NT2/D1 (cell line): ENCODE measurements at places on chromosomes 12 and 14.

- DNase-seq = peak; percentile 56
Observed at GRCh38 chr14:78598046-78598920, 428.1 kb downstream of the NRXN3 start.

- peak; percentile 66 for DNase-seq
Observed at GRCh38 chr14:56648508-56649301, 69.1 kb downstream of the TMEM260 start.

- DNase-seq = no peak
Observed at GRCh38 chr12:38932320-38932719, 26.9 kb upstream of the CPNE8 start.

- no peak for DNase-seq
Observed at GRCh38 chr14:101622251-101623076, 61.2 kb downstream of the DIO3 start.

- no peak for DNase-seq
Observed at GRCh38 chr14:91173904-91174303, 60.0 kb downstream of the DGLUCY start.

DNA sequence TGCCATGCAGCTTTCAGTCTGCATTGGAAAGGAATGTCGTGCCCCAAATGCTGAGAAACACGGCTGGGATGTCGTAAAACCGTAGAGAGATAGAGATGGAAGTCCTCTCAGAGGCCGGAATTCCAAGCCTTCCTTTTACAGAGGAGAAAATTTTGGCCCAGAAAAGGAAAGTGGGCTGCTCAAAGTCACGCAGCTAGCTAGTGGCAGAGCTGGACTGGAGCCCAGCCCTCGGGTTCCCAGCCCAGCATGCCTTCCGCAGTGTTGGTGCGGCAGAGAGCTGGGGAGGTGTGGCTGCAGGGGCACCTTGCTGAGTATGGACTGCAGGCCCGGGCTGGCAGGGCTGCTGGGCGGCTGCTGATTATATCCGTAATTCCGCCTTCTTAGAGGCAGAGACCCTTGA, 50.3 kb downstream of the KCNA1 start:
- DNase-seq = no peak

- no peak for DNase-seq
Observed at GRCh38 chr14:64879635-64880220, at the start of gene SPTB. SPTB (minus strand) TSS chr14:64879907; CDS start chr14:64823094, 56,813 bp downstream.

- DNase-seq = no peak
Observed at GRCh38 chr14:30560581-30560980, 1.6 kb downstream of the G2E3 start.

GRCh38 chr14:101289230-101289690, 272.0 kb upstream of the DIO3 start:
- DNase-seq = no peak

GRCh38 chr14:24465368-24465767, 22.8 kb upstream of the SDR39U1 start:
- no peak for DNase-seq

DNA sequence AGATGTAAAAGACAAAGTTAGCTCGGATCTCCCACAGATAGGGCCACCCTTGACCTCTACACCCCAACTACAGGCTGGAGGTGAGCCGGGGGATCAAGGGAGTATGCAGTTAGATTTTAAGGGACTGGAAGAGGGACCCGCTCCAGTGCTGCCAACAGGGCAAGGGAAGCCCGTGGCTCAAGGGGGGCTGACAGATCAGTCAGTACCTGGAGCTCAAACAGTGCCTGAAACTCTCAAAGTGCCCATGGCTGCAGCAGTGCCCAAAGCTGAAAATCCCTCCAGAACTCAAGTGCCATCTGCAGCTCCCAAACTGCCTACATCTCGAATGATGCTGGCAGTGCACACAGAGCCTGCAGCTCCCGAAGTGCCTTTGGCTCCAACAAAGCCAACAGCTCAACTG, 10.4 kb downstream of the NYNRIN start:
- no peak for DNase-seq

GRCh38 chr12:52814710-52815155, 817 bp upstream of the KRT4 start:
- DNase-seq = no peak

DNA sequence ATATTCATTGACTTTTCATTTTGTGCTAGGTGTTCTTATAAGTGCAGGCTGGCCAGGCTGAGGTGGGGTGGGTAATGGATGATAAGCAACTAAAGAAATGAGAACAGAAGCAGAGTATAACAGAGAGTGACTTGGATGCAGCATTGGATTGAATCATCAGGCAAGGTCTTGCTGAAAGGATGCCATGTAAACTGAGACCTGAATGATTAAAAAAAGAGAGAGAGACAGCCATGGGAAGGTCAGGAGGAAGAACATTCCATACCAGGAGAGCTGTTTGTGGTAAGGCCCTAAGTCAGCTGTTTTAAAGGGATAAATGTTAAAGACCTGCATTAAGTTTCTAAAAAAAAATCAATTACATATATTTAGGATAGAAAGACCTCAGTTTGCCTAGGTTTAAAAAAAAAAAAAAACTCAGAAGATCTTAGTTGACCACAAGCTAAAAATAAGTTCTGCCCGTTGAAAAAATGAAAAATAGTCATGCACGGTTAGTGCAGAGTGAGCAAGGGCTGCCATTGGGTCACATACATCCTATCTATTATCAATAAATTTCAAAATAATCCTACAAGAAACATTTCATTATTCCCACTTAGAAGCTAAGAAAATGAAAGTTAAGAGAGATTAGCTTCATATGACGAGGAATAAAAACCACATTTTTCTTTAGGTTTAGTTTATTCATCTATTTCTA, 37.2 kb downstream of the IFNG start:
- no peak for DNase-seq

GRCh38 chr12:108358580-108358965, 19.5 kb upstream of the CMKLR1 start:
- no peak for DNase-seq

DNA sequence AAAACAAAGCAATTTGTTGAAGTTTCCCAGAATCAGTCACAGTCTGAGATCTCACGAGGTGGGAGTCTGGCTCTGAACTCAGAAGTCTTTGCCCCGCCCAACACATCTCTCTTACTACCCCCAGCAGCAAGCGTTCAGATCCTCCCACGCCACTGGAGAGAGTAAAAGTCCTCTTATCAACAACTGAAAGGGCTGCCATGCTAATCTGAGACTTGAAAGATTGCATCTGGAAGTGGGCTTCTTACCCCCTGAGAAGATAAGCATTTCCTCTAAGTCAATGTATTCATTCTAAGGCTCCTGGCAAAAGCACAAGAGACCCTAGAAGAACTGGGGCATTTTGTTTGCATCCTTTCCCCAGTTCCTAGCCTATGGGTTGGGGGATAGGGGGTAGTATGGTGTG, 34.1 kb upstream of the STON2 start:
- DNase-seq = no peak

DNA sequence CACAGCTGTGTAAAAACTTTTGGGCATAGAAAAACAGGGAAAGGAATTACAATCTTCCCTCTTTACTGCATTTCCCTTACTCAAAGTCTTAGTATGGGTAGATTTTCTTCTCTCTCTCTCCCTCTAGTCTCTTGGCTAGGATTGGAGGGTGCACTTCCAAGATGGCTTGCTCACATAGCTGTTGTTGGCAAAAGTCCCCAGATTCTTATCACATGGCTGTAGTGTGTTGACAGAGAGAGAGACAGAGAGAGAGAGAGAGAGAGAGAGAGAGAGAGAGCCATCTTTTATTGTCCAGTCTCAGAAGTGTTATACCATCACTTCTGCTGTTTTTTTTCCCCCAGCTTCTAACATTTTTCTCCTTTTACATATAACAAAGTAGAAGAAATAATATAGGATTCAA, 6.3 kb upstream of the OR4E2 start:
- DNase-seq = no peak

DNA sequence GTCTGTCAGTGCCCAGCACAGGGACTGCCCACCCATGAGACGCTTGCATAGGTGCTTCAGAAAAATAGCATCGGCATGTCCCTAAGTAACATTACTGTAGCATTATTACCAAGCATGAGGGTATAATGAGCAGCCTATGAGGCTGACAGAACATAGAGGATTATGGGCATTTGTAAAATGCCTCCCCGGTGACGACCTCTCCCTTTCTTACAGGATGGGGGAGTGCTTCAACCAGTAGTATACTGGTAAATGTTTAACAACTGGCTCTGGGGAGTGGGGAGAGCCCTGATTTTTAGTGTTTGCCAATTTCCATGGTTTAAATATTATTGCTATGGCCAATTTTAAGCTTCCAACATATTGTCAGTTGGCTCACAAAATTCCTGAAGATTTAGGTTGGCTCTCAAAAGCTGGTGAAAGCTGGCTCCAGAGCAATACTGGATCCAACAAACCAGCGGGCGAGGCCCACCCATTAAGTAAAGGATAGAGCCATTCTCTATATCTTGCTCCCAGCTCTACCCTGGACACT, 104.5 kb downstream of the ETNK1 start:
- DNase-seq = no peak

DNA sequence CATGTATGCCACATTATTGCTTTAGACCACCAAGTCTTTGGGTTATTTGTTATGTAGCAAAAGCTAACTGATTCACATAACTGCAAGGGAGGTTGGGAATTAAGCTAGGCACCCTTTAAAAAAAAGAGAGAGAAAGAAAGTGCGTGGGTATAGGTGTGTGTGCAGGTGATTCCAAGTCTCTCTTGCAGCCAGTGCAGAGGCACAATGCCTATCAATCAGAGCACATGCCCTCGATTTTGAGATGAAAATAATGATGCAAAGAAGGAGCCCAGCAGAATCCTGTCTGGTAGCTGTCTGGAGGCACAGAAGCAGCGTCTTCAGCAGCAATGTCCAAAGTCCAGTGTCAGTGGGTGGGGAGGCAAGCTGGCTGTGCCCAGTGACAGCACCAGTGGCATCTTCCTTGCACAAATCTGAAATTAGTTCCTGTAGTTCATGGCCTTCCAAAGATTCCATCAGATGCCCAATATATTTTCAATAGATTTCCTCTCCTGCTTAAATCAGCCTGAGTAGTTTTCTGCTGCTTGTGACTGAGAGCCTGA, 62.4 kb upstream of the TBPL2 start:
- no peak for DNase-seq

DNA sequence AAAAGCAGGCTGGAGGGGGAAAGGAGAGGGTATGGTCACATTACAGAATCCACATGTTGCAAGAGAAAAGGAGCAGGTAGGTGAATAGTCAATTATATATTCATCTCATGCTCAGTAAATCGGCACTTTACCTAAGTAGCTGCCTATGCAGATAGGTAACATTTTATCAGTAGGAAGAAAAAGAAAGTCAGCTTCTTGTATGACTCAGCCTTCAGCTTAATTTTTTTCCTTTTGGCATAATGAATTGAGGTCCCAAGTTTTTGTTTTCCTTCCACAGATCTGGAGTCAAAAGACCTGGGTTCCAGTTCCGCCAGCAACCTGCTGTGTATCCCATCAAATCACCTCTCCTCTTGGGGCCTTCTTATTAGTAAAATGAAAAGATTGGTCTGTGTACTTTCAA, 6.0 kb upstream of the ACSM4 start:
- DNase-seq = no peak

GRCh38 chr14:100663761-100664052, 63.0 kb upstream of the DLK1 start:
- no peak for DNase-seq

- no peak for DNase-seq
Observed at GRCh38 chr12:15344561-15344960, 22.3 kb downstream of the PTPRO start.

GRCh38 chr12:4933411-4933810, 23.7 kb downstream of the KCNA1 start:
- no peak for DNase-seq

- DNase-seq = no peak
Observed at GRCh38 chr14:96203635-96204034, 1.0 kb upstream of the BDKRB2 start.

- DNase-seq = no peak
Observed at GRCh38 chr12:111870706-111871105, 28.7 kb downstream of the MAPKAPK5 start.
